T-helper 2 cell (primary cell): ENCODE measurements at places on chromosomes 13 and 19.

GRCh38 chr13:84873951-84874350 lies 925.3 kb downstream of the SLITRK6 start:
- no peak for DNase-seq

DNA sequence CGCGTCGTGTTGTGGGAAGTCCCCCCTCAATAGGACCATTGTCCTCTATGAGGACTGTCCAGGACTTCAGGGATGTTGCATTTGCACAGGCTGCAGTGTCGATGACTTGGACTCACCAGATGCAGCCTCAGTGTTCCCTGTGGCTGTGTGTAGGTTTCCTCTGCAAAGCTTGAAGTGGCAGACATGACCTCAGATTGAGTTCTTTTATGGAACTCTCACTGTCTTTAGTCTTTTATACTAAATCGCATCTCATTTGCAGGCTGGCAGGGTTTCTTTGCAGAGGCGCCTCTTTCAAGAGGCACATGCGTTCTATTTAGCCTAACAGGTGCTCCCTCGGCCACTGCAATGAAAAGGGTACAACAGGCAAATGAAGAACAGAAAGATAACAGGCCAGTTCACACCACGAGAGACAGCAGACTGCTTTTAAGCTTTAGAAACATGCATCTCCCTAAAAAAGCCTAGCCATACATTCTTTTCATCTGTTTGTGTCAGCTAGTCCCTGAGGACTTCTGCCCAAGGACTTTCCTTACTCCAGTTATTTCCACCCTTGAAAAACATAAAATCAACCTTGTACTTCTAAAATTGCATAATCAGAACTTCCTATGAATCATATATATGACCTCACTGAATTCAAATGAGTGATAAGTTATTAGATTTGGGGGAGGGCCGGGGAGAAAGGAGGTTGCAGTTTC lies 118.4 kb downstream of the RAB20 start:
- no peak for DNase-seq

GRCh38 chr13:73602295-73602694 lies 531.9 kb downstream of the KLF12 start:
- DNase-seq, result no peak

GRCh38 chr19:21322528-21322927 lies 6.7 kb downstream of the ZNF708 start:
- DNase-seq, result no peak

DNA sequence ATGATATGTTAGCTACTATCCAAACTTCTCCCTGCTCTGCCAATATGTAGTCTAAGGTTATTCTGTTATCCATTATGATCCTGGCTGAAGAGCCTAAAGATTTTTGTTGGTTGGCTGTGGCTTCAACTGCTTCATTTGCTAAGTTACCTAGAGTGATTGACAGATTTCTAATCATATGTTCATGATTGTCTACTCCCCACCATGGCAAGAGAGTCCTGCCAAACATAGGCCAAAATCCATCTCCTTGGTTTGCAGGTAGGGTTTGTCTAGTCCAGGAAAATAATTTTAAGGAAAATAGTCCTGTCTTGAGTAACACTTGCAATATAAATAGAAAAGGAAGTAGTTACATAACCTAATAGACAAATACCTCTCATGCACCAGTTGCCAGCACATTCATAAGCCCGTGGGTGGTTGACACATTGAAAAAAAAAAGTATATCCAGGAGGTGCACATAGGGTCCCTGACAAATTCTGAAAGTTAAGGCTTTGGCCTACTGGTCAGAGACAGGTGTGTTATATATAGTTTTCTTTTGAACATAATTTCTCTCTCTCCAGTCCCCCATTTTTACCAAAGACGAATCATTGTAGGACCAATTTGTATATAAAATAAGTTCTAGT lies 5.4 kb upstream of the CBY2 start:
- DNase-seq, result no peak

- DNase-seq, result no peak
Observed at GRCh38 chr13:43981091-43981490, 101.4 kb downstream of the LACC1 start.

DNA sequence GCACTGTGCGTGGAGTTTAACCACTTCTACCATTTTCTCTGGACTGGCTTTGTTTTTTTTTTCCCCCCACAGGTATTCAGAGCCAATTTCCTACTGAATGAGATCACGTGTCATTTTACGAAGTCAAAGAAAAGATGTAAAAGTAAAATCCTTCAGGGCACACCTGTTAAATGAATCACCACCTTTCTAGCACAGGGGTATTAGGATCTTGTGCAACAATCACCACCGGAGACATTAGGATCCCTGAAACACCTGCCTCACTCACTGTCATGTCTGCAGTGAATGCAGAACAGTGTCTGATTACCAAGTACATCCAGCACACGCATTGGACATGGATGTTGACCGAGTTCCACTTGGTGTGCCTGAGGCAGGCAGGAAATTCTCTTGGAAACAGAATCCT lies 17.2 kb downstream of the BRD4 start:
- no peak for DNase-seq

DNA sequence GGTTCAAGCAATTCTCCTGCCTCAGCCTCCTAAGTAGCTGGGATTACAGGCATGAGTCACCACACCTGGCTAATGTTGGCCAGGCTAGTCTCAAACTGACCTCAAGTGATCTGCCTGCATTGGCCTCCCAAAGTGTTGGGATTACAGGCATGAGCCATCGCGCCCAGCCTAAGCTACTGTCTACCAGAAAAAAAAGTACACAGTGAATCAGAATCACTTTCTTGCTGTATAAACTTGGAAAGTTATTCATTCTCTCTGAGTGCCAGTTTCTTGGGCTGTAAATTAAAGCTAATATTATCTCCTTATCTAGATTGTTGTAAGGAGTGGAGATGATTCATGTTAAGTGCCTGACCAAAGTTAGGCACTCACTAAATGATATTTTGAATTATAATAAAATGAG lies 242.8 kb downstream of the ENOX1 start:
- DNase-seq, result no peak

DNA sequence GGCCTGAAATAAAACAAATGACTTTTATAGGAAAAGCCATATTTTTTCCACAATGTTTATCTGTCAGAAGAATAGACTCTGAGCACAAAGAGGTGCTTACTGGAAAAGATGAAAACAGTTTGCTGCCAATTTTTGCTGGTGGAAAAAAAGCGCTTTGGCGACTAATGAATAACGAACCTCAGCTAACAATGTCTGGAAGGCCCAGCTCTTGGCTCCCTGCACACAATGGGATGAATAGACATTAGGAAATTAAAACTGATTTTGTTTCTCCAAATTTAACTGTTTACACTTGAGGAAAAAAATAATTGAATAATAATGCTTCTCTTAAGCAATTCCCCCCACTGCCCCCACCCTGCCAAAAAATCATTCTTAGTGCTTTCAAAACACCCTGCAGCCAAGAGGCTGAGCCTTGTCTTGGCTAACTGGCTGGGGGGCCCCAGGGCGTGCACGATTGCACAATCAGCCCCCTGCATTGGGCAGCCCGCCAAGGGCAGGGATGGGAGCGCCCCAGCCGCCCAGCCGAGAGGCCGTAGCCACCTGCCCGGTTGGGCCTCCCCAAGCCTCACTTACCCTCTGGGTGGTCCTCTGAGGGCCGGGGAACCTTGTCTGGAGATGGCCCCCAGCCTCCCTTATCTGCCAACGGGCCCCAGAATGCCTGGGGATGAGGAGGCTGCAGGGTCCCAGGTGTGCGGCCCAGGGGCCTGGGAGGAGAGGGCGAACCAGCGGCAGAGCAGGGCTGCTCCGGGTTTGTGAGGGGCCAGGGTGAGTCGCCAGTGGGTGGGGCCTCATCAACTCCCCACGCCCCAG lies 16.8 kb downstream of the CEBPG start:
- no peak for DNase-seq

DNA sequence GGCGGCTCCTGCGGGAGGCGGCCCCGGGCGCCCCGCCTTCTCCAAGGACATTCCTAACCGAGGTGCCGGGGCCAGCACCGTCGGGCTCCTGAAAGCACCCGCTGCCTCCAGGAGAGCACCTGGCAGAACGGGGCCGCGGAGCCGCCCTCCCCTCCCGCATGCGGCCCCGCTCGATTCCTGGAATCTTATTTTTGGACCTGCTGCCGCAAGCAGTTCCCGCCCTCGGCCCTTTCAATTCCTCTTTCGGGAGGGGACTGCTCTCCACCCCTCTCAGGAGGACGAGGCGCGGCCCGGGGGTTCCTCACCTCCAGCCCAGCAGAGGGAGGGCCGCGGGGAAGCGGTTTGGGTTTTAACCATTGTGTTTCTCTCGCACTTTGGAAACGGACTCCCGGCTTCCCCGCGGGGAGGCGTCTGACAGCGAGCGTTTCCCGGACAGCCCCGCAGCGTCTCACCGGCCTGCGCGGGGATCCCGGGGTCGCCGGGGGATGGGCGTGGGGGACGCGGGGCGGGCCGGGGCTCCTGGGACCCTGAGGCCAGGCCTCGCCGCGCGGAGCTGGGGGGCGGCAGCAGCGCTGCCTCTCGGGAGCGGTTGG lies 849 bp downstream of the GAS6 start:
- no peak for DNase-seq

DNA sequence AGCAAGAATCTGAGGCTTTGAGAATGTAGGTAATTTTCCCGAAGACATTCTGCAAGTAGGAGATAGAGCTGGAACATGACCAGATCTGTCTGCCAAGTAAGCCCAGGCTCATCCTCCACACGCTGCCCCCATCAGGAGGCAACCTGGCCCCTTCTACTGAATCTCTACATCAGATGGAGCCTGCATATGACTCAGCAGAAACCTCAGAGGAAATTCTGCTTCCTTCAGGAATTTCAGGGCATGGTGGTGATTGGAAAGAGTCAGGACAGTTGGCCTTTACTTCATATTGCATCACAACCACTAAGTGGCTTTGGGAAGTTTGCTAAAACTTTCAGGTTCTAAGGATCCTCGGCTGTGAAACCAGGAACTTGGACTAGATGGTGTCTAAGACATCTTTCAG lies 85.2 kb downstream of the LRRC63 start:
- DNase-seq, result no peak
